Activated CD8-positive, alpha-beta memory T cell treated with anti-CD3 and anti-CD28 coated beads, Interleukin-2, amount 10 ng/mL, durations not matched to agents 7 days and 5 days (primary cell): ENCODE measurements at places on chromosomes 2 and 18. TPM values are rescaled to one million over a fixed set of nuclear protein-coding genes. Genes with fewer than 3 reads are reported as not detected.

GRCh38 chr2:237879058-237879430 is 19.6 kb downstream of the RAMP1 start:
- DNase-seq: no peak

- DNase-seq: no peak
Observed at GRCh38 chr2:44881856-44882255, 59.6 kb upstream of the SIX3 start.

GRCh38 chr18:8814206-8814605 is 108.8 kb downstream of the MTCL1 start:
- DNase-seq: no peak

DNA sequence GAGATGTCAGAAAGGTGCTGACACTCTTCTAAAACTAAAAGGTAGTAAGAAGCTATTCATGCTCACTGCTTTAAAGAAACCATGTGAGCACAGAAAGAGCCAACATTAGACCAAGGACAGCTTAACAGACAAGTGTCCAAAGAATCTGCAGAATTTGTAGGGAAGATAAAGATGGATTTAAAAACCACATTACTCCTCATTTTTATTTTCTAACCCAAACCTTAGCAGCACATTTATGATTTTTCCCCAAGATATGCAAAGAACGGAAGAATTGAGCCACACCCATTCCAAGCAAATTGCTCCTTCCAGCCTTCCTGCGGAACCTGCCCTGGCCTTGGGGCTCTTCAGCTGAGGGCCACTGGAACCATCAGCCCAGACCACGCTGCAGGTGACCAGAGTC is 26.9 kb downstream of the MBP start:
- no peak for DNase-seq

GRCh38 chr2:171512014-171512413 is 10.3 kb upstream of the CYBRD1 start:
- no peak for DNase-seq

DNA sequence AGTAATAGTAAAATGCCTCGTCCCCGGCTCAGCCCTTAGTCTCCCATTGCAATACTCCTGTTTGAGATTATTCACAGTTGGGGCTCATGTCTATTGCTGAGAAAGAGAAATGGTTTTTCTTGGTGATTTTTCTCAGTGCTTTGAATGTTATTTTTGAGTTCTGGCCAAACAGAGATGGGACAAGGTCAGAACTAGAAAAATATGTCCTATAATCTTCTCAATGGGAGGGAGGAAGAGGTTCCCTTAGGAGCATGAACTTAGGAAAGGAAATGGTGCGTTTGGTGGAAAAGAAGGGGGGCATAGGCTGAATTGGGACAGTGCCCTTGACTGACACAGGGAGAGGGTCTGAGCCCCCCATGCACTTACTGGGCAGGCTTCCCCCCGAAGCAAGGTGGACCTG is 133.8 kb downstream of the AGAP1 start:
- no peak for DNase-seq

- no peak for DNase-seq
Observed at GRCh38 chr2:2528846-2529245, 197.8 kb upstream of the MYT1L start.

DNA sequence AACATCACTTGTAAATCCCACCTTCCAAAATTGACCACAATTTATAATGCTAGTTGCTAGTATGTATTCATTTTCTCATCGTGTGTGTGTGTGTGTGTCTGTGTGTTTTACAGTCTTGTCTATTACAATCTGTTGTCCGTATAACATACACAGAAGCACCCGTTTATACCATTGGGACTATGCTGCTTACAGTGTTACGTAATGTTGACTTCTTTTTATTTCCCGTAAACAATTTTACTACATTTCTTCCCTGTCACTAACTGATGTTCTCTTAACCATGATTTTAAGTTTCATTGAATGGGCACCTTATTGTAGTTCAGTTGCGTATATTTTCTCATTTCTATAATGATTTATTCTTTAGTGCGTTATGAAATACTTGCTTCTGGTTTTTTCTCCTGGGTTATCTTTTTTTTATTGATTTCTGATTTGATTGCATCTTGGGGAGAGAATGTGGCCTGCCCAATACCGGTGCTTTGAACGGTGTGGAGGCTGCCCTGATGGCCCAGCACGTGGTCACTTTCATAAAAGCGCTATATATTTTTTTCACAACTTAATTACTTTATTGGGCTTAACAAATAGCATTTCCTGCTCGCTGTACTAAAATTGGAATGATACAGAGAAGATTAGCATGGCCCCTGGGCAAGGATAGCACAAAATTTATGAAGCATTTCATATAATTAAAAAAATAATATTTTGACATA is 14.5 kb upstream of the ASB1 start:
- peak; percentile 12 for DNase-seq

- no peak for DNase-seq
Observed at GRCh38 chr18:46400449-46400848, 256.6 kb downstream of the LOXHD1 start.

GRCh38 chr2:16406496-16407289 is 258.9 kb downstream of the CYRIA start:
- DNase-seq: no peak

GRCh38 chr2:28621172-28622100 is 125.6 kb downstream of the PLB1 start:
- peak; percentile 84 for DNase-seq

DNA sequence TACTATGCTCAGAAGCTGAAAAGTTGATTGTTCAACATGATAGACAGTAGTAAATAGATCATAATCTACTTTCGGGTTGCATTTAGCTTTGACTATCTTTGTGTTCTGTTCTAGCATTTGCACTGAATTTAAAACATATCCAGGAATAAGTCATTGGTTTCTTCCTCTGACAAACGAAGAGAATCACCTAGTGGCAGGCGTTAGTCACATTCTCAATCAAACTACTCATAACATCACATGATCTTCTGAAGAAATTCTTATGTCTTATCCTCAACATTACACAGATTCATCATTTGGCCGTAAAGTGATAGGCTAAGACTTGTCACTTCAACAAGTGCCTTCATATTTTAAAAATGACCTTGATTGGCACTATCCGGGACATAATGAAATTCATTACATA is 63.6 kb upstream of the TTC21B start:
- DNase-seq: no peak

DNA sequence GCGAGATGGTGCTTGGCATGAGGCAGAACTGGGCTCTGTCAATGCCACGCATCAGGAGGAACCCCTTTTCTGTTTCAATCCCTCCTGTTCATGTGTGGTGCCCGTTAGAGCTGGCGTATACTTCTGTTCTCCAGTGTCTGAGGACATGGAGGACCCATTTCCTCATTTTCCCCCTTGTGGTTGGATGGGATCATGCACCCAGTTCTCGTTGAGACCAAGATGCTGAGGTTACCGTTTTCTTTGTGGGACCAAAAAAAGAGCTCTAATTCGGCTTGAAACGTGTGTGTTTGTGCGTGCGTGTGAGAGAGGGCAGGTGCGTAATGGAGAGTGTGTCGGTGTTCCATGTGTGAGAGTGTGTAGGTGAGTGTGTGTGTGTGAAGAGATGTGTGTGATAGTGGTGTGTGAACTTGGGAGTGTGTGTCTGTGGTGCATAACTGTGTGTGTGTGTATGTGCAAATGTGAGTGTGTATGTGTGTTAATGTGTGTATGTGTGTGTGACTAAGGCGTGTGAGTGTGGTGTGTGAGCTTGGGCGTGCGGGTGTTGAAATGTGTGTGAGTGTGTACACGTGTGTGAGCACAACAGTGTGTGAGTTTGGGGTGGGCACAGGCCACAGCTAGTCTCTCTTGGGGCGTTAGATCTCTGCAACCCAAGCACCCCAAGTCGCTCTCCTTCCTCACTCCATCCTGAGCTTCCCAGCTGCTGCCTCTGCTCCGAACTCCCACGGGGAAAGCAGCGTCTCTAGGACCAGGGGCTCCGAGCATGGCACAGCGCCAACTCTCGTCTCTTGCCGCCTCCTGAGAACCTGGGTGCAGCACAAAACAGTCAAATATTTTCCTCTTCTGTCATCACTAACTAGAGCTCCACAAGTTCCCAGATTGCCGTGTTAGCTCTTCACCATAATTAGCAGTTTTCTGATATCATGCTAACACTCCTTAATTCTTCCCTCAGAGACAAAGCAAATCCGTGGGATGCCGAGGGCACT is 75.8 kb downstream of the LONRF2 start:
- no peak for DNase-seq

GRCh38 chr2:2018713-2019410 is 274.5 kb upstream of the PXDN start:
- no peak for DNase-seq

- DNase-seq: no peak
Observed at GRCh38 chr2:147862859-147863516, 18.2 kb downstream of the ACVR2A start.

DNA sequence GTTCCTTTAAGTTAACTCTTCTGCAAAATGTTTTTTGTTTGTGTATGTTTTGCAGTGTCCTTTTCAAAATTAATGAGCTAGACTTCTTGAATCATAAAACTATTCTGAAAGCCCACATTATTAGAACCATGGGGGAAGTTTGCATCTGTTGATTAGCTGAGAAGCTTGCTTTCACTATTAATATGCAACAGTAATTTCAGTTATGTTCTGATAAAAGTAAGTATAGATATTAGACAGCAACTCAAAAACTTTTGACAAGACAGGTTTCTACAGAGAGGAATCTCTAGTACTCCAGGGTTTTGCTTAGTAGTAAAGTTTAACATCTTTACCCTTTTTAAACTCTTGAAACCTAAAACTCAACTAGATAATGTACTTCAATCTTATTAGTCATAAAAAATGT is 147.8 kb downstream of the UBE2E3 start:
- DNase-seq: no peak

DNA sequence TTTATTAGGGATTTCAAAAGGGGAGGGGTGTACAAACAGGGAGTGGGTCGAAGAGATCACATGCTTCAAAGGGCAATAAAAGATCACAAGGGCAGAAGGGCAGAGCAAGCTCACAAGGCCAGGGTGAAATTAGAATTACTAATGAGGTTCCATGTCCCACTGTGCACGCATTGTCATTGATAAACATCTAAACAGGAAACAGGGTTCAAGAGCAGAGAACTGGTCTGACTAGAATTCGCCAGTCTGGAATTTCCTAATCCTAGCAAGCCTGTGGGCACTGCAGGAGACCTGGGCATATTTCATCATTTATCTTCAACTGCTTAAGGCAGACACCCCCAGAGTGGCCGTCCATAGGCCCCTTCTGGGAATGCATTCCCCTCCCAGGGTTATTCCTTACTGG is 408.2 kb downstream of the ZNF804A start:
- DNase-seq: no peak

GRCh38 chr2:9050122-9050809 is 46.8 kb upstream of the MBOAT2 start:
- no peak for DNase-seq

The LHCGR gene
- not detected for total RNA-seq

The IL36B gene
- total RNA-seq: not detected

The MFSD2B gene
- total RNA-seq: not detected

The HOXD1 gene
- total RNA-seq: not detected

The ENOSF1 gene
- 79.3 TPM for total RNA-seq

The ACP1 gene
- total RNA-seq: 95.2 TPM
